ENCODE measurements at places on chromosomes 6 and 20. TPM values are rescaled to one million over a fixed set of nuclear protein-coding genes. Genes with fewer than 3 reads are reported as not detected.

The MAS1 gene
- total RNA-seq, result 0.09 TPM

The VIP gene
- not detected for total RNA-seq

The STX11 gene
- 0.55 TPM for total RNA-seq

The DEFB124 gene
- not detected for total RNA-seq
